Activated CD8-positive, alpha-beta memory T cell treated with anti-CD3 and anti-CD28 coated beads, Interleukin-2, amount 50 U/mL, for 4 hours (primary cell): ENCODE measurements at places on chromosomes 13 and 19.

DNA sequence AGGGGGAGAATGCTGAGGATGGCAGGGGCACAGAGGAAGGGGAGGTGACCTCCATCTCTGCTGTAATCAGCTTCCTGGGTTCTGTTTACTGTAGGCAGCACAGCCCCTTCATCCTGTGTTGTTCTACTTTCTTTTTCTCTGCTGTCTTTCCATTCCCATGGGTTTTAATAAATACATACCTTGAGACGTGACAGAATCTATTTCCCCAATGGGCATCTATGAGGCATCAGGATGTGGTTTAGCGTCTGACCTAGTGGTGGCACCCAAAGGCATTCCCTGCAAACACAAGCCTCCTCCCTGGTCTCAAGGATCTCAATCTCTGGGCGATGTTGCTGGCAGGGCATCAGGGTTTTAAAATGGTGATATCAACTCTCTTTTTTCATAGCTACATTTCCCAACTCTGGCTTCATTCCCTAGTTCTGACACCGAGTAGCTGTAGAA, 60.8 kb downstream of the ALOX5AP start:
- no peak for DNase-seq

GRCh38 chr13:90401150-90401549, 946.3 kb upstream of the MIR17HG start:
- DNase-seq, result no peak

DNA sequence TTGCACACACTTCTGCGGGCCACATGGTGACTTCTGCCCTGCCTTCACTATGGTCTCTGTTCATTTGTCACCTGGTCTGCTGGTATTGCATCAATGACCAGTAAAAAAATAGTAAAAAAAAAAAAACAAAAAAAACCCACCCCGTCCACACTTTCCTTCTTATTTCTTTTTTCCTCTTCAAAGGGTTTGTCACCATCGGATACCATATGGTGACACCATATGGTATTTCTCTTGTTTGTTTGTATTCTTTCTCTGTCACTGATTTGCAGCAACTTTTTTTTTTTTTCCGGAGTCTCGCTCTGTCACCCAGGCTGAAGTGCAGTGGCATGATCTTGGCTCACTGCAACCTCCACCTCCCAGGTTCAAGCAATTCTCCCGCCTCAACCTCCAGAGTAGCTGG, 26.2 kb upstream of the OR7C2 start:
- no peak for DNase-seq

DNA sequence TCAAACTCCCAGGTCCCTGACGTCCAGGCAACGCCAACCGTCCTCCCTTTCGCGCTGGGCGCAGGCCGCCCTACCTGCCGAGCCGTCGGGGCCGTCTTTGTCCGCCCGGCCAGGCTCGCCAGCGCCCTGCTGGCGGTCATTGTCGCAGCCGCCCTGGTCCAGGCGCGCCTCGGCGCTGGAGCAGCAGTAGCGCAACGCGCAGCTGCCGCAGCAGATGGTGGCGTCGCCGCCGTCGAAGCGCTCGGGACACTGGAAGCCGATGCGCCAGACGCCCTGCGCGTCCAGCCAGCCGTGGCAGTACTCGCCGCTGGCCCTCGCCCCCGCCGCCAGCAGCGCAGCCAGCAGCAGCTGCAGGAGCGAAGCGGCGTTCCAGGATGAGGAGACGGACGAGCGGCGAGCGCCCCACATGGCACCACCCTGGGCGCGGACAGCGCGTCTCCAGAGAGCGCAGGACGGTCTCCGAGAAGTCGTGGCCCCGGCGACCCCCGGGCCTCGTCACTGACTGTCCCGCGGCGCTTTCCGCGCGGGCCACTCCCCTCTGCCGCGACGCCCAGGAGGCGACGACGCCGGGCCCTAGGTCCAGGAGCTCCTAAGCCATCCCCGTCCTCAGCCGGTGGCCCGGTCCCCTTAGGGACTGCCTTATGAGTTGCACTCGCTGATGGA, 1.1 kb downstream of the SHISA2 start:
- no peak for DNase-seq
